ENCODE measurements at places on chromosomes 1 and 21.

- no peak for DNase-seq
These were observed 37.6 kb downstream of the C1orf87 start for GRCh38 chr1:60035921-60036320.

GRCh38 chr1:61081144-61081685 lies 1.1 kb upstream of the NFIA start:
- no peak for DNase-seq

GRCh38 chr1:78047631-78048030 lies 1.9 kb downstream of the GIPC2 start:
- DNase-seq = no peak

- DNase-seq = no peak
These were observed 235.2 kb upstream of the RAB4A start for GRCh38 chr1:229035748-229036082.

DNA sequence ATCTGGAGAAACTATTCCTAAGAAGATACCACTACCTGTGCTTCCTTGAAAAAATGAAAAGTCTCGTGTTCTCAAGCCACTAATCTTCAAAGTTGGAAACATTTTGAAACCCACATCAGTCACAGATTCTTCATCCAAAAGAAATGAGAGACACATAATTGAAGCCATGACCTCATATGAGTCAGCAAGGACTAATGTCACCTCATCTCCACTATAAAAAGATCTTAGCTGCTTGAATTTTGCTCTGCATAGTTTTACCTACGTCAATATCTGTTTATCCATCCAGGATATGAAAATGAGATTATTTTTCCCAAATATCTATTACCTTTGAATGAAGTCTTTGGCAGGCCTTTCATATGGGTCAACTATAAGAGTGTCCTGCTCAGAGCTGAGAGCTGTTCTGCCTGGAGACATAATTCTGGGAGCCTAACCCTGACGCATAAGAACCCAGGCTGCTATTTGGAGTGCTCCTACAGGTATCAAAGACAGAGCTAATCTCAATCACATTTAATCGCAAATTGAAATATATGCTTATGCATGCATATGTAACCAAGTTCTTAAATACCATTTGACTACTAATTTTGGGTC lies 312.5 kb upstream of the PKN2 start:
- DNase-seq = no peak

GRCh38 chr1:176391621-176392020 lies 71.4 kb upstream of the PAPPA2 start:
- DNase-seq = no peak

GRCh38 chr1:181531951-181532600 lies 48.8 kb downstream of the CACNA1E start:
- no peak for DNase-seq

- DNase-seq = peak; percentile 30
These were observed 3.8 kb downstream of the ZNF672 start for GRCh38 chr1:248841702-248842395.

GRCh38 chr1:24319312-24319863 lies at the start of gene GRHL3:
TSS of gene GRHL3 (plus strand) at chr1:24319357. CDS start at chr1:24319552, 195 bp downstream.
- no peak for DNase-seq

DNA sequence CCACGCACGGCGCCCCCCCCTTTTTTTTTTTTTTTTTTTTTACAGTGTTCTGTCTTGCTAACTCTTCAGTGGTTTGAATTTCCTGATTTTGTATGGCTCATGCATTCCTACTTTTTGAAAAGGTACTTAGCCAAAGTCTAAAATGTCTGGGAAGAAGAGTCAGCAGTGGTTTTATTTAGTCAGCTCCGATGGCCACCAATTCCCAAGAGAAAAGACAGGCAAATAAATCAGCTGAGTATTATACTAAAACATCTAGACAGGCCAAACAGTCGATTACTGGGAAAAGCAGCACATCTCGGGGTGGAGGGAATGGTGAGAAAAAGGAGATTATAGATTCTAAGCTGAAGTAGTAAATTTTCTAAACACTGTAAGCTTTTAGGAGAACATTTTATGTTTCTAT lies 192.5 kb upstream of the ZRANB2 start:
- DNase-seq = no peak

DNA sequence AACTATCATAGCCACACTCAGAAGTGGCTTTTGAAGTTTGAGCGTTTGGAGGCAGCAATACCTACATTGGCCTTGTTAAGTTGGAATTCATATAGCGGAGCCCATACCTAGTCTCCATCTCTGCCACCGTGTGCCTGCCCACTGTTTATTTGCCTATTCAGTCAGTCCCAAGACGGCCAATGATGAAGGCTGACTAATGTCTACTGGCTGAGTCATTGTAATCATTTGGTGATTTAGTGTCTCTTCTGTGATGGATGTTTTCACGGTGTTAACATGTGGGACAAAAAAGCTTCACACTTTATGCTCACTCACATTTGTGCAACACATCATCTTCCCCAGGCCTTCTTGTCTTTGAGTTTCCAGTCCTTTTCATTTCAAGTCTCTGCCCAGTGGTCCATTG lies 92.6 kb upstream of the PBX1 start:
- no peak for DNase-seq

GRCh38 chr1:155396874-155397476 lies 76.3 kb downstream of the RUSC1 start:
- no peak for DNase-seq

DNA sequence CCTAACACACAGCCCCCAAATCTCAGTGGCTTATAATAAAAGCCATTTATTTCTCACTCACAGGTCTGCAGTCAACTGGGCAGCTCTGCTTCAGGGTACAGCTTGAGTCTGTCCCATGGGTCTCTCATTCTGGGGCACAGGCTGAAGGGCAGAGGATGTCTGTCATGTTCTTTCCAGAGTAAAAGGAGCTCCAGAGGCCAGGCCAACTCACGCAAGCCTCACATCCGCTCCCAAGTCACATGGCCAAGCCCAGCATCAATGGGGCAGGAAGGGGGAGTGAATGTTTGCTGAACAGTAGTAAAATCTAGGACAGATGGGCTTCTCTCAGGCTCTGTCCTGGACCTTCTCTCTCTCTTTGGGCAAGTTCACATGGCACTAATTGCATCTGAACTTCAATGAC lies 7.1 kb upstream of the SSBP3 start:
- DNase-seq = no peak

- no peak for DNase-seq
These were observed 14.3 kb upstream of the SEC16B start for GRCh38 chr1:177984136-177984525.

DNA sequence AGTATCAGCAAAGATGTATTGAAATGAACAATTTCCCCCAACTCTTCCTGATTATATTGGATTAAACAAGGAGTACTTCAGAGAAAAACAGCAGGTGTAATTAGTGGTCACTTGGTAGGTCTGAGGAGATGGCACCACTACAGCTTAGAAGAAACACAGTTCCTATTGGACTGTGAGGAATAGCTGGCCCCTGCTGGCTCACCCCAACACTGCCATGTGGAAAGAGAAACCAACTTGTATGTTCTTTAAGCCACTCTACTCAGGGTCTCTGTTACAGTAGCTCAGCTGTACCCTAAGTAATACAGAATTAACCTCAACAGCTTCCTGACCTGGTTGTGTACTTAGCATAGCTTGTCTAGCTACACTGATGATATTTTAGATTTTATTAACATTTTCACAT lies 26.5 kb upstream of the MTR start:
- no peak for DNase-seq

DNA sequence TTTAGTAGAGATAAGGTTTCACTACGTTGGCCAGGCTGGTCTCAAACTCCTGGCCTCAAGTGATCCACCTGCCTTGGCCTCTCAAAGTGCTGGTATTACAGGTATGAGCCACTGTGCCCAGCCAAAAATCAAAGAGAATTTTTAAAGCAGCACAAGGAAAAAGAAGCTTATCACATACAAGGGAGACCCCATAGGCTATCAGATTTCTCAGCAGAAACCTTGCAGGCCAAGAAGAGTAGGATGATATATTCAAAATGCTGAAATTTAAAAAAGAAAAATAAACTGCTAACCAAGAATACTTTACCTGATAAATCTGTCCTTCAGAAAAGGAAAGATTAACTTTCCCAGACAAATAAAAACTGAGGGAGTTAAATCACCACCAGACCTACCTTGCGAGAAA lies 43.2 kb downstream of the FLVCR1 start:
- DNase-seq = no peak

- no peak for DNase-seq
These were observed 15.4 kb upstream of the ADAR start for GRCh38 chr1:154623358-154623757.

DNA sequence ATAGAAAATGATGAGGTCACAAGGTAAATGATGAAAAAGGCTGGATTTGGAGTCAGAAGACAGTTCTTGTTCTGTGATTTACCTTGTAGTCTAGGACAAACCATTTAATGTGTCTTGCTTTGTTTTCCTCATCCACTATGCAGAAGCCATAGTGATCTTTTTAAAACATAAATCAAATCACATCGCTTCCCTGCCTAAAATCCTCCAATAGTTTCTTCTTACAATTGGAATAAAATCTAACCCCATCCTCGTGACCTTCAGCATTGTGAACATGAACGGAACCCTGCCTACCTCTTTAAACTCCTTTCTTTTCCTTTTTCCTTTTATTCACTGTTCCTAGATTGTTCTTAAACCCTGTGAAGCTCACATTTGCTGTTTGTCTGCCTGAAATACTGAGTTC lies 204.9 kb upstream of the SAMSN1 start:
- DNase-seq = no peak

DNA sequence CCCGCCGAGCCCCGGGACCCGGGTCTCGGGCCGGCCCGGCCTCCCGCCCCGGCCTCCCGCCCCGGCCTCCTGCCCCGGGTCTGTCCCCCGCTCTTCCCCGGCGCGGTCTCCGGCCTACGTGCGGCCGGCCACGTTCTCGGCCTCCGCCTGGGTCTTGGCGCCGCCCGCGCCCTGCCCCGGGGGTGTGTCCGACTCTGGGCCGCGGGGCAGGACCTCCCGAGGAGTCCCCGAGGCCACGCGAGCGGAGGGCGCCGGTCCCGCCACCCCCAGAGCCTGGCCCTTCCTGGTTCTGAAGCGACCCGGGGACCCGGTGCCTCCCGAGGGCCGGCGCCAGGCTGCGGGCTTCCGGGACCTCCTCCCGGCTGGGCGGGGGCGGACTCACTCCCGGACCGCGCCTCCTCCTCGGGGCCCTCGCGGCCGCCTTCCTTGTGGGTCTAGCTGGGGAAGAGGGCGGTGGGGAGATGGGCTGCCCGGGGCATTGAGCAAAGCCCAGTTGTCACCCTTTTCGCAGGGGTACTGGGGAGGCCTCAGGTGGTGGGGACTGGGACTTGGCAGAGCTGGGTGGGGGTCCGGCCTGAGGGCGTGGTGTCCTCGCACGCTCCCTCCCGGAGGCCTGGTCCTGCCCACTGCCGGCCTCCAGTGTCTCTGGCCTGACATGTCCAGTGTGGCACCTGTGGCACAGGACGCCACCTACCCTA lies 558 bp downstream of the PFKL start:
- DNase-seq = peak; percentile 74

DNA sequence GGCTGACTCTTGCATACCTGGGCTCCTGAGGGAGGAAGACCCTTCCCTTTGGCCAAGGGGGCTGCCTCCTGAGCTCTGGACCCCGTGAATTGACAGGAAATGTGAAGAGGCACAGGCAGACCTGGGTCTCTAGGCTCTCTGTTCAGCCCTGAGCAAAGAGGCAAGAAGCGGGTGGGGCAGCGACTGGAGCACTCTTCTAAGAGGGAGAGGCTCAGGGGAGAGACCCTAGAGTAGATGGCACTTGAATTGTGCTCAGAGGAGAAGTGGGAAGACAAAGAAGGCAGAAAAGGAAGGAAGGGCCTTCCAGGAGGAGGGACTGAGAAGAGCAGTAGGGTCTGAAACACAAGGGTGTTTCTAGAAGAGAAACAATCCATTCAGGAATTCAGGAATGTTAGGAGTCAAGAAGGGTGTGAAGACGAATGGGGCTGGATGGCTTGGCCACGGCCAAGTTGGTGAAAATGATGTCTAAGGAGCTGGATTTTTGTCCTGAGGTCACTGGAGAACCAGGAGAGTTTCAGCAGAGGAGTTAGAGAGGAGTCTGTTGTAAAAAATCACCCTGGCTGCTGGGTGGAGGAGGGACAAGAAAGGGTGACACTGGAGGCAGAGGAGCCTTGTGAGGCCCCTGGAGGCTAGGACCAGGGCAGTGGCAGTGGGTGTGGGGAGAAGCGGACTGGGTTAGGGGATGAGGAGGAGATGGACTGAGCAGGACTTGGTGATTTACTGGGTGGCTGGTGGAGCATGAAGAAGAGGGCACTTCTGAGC lies 5.3 kb downstream of the TIE1 start:
- no peak for DNase-seq

GRCh38 chr1:55212349-55213150 lies 2.6 kb downstream of the USP24 start:
- DNase-seq = peak; percentile 22

DNA sequence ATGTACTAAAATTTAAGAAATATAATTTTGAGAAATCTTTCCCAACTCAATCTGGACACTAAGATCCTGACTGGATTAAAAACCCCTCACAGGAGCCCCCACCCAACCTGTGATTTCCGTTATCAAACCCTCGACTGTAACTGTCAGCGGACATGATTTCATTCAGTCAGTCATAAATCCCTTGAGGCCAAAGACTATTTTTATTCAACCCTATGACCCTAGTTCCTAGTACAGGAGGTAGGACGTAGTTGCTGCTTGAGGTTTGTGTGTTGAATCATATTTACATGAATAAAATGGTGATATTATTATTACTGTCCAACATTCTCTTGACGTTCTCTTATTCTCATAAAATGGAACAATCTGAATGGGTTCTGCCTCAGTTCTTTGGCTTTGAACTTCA lies 73.1 kb upstream of the DYNLT5 start:
- no peak for DNase-seq

DNA sequence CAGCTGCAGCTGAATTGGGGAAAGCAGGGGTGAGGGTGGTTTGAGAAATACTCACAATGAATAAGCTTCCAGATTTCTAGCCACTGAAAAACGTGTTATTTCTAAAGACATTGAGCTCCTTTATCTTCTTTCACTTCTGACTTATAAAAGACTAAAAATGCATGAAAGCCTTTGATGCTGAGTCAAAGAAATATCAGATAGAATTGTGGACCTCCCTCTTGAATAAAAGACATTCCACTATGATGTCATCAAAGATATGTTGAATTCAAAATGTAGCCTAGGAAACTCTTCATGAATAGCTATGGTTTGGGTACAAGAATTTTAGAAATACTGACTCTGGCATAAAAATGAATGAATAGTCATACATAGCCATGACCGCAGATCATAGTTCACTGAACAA lies 44.7 kb upstream of the COL24A1 start:
- DNase-seq = no peak

DNA sequence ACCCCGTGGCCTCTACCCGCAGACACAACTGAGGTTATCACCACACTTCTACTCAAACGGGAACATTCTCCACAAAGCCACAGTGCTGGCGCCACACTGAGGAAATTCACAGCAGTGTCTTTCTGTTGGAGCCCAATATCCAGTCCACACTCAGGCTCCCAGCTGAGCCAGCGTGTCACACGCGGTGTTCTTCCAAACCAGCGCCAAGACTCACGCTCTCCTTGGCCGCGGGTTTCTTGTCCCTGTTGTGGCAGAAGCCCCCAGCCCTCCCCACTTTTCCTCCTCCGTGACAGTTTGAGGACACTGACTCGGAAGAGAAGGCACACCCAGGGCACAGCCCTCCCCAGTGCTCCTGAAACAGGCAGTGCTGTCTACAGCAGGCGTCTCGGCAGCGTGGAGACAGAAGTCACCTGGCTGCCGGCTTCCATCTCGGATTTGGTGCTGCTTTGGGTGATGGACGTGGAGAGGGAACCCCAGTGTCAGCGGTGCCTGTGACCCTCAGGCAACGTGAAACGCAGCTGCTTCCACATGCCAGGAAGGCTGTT lies 35.4 kb upstream of the AGPAT3 start:
- no peak for DNase-seq

- peak; percentile 73 for DNase-seq
These were observed 23.4 kb upstream of the RNF187 start for GRCh38 chr1:228463559-228464455.

- DNase-seq = no peak
These were observed 29.6 kb upstream of the RGS1 start for GRCh38 chr1:192545896-192546521.
